Pons (tissue), 1 donor: ENCODE measurements at places on chromosomes 1 and 21.

DNA sequence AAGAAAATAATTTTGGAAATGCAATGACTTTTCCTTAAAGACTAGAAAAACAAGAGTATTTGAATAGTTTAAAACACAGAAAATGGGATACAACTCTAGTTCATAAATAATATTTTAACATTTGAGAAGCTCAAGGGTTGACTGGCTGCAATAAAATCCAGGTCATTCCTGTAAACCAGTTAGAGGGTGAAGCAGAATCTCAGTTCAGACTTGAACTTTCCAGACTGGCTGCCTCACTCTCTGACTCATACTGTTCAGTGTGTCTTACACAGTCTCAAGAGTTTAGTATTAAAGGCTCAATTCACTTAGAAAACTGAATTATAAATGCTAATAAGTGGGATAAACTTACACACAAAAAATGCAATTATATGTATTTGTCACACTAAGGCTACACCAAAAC lies 89.9 kb downstream of the RAVER2 start:
- DNase-seq = no peak

DNA sequence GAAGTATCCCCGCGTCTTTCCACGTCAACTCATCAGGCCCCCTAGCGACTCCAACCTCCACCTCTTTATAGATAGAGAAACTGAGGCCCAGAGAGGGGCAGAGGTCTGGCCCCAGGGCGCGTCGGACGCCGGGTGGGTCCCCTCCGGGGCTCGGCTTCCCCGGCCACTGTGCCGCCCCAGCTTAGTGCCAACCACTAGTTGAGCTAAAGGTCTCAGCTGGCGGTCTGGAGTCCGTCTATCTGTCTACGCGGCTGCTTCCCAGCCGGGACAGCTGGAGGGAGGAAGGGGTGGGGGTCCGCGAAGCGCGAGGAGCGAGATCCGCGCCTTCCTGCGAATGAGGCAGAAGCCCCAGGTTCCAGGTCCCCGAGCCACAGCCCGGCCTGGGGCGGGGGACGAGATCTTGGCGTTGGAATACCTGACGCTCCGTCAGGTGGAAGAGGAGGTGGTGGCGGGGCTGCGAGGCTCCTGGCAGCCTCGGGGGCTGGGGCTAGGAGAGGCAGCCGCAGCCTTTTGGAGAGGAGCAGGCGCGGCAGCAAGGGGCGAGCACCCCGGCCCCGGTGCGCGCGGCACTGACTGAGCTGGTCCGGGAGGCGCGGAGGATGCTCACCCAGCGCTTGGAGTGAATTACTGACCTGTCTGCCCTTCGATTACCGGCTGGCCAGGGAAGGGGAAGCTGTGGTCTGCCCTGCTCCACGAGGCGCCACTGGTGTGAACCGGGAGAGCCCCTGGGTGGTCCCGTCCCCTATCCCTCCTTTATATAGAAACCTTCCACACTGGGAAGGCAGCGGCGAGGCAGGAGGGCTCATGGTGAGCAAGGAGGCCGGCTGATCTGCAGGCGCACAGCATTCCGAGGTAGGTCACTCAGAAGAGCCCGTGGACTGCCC lies 937 bp downstream of the PODN start:
- no peak for DNase-seq

- no peak for DNase-seq
These were observed 40.0 kb downstream of the L1TD1 start for GRCh38 chr1:62234688-62235087.

DNA sequence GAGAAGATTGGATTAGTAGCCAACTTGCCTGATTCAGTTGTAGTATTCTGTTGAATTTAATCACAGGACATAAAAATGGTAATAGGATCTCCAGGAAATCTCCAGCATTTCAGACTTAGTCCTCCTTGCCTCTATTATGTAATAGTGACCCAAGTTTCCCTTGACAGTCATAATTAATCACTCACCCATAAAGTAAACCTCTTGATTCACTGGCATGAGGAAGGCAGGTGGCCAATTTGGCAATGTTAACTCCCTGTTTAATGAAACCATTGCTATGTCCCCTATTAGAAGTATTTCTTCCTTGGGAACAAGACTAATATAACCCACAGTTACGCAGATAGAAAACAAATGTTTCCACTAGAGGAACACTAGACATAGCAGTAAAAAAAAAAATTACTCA lies 604.8 kb upstream of the CXADR start:
- DNase-seq = peak; percentile 18

GRCh38 chr1:226912587-226913176 lies 27.4 kb upstream of the COQ8A start:
- peak; percentile 52 for DNase-seq

GRCh38 chr1:73626326-73626725 lies 571.6 kb downstream of the LRRIQ3 start:
- DNase-seq = no peak

GRCh38 chr1:205416322-205416721 lies 5.5 kb downstream of the LEMD1 start:
- DNase-seq = no peak

- DNase-seq = no peak
These were observed 16.0 kb downstream of the CRYZ start for GRCh38 chr1:74716822-74717221.

- DNase-seq = no peak
These were observed 26.9 kb upstream of the LRRC3 start for GRCh38 chr21:44428281-44428960.

- no peak for DNase-seq
These were observed 359.8 kb upstream of the KAZN start for GRCh38 chr1:14238472-14239307.

DNA sequence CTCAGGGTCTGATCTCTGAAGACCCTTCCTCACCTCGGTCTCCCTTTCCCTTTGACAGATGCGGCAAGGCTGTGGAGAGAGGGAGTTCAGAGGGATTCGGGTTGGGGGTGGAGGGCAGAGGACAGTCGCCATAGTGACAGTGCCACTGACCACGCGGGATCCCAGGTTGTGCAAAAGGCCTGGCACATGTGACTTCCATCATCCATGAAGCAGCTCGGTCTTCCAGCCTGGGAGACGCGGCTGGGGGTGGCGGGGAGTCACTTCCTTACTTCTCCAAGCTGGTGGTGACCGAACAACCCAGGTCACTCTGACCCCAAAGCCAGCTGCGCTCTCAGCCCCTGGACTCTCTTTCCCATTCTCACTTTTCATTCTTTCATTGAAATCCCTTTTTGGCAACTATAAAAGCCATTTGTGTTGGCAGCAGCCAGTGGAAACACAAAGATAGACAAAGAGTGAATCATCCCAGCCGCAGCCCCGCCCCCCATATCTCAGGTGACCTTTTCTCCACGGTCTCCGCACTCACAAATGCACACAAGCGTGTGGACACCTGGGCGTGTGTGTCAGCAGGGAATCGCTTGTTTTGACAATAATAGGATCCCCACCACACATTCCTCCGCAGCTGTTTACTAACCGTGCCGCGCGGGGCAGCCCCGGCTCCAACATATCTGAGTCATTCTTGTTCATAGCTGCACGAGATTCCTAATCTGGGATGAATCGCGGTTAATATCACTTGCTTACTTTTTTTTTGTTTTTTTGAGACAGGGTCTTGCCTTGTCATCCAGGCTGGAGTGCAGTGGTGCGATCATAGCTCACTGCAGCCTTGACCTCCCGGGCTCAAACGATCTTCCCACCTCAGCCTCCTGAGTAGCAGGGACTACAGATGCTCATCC lies 68.3 kb downstream of the DHRS3 start:
- DNase-seq = no peak

GRCh38 chr1:3863231-3863935 lies 6.1 kb downstream of the DFFB start:
- DNase-seq = peak; percentile 71

GRCh38 chr1:56788102-56788501 lies 31.1 kb downstream of the FYB2 start:
- DNase-seq = no peak

DNA sequence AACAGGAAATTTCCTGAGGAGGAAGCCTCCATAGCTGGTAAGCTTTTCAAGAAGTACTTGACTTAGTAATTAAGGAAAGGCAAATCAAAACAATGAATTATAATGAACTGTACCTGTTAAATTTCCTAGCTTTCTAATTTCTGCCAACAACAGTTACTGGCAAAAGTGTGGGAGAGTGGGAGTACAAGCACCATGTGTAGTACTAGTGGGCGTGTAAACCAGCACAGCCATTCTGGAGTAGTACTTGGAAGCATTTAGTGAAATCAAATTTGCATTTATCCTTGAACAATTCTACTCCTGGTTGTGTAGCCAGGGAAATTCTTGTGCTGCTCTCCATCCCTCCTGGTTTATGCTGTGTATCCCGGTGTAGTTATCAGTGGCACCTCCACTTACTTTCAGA lies 190.8 kb downstream of the PRDM2 start:
- DNase-seq = no peak

- DNase-seq = peak; percentile 97
These were observed 2.1 kb upstream of the OTUD7B start for GRCh38 chr1:150012611-150013010.

DNA sequence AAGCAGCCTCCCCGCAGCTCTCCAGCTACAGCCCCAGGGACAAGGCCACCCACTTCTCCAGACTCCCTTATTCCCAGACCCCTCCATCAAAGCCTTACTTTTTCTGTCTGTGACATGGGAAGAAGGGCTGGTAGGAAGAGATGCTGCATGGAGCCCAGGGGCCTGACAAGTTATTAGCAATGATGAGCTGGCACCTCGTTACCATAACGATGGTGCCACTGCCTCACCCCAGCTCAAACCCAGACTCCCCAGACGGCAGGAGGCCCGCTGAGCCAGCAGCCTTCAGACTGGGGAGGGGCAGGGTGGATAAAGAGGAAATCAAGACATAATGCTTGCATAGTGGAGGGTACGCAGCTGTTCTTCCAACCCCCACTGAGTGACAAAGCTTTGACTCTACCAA lies 3.3 kb downstream of the DLGAP3 start:
- DNase-seq = no peak

- no peak for DNase-seq
These were observed 6.2 kb upstream of the MMP23B start for GRCh38 chr1:1625824-1626206.

GRCh38 chr1:58395355-58395754 lies 151.2 kb downstream of the OMA1 start:
- DNase-seq = no peak

DNA sequence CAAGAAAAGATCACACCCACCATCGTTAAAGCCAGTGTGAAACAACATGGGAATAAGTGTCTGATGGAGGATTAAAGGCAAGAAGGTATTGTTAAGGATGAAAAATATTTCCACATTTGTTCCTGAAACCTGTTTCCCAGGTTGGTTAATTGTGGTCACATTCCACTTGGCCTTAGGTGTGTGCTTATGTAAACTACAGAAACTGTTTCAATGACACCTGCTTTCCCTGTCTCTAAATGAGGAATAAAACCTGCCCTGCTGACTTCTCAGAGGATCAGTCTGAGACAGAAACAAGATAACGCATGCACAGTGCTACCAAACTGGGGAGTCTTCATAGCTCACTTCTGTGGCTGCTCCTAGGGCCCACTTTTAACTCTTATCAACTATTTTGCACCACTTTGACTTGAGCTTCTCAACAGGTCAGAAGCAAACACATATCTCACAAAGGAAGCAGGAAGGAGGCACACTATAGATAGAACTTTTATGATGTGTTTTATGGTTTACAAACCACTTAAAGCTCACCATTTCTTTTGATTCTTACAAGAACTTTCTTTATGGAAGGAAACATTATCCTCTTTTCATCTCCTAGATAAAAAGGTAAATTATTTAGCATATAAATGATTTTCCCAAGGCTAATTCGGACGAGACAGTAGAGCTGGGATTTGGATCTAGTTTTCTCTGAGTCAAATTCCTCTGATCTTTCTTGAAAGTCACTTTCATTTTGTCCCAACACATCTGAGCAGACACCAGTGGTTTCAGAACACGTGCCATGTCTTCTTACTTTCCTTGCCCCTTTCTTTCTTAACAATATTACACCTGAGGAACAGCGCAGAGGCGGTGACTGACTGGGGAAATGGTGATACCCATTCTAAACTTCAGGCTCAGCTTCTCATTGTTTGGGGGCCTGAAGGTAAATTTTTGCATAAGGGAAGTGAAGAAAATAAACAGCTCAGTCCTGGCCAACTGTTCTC lies 33.4 kb downstream of the CYP2J2 start:
- DNase-seq = no peak

DNA sequence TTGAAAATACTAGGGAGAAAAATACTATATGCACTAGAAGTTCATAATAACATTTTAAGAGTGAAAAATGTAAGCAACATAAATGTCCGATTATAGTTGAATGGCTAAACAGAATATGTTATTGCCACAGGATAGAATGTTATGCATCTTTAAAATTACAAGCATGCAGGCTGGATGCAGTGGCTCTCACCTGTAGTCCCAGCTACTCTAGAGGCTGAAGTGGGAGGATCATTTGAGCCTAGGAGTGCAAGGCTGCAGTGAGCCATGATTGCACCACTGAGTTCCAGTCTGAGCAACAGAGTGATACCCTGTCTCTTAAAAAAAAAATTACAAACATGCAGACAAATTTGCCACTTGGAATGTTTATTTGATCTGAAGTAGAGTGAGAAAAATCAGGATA lies 3.0 kb upstream of the BATF3 start:
- no peak for DNase-seq

DNA sequence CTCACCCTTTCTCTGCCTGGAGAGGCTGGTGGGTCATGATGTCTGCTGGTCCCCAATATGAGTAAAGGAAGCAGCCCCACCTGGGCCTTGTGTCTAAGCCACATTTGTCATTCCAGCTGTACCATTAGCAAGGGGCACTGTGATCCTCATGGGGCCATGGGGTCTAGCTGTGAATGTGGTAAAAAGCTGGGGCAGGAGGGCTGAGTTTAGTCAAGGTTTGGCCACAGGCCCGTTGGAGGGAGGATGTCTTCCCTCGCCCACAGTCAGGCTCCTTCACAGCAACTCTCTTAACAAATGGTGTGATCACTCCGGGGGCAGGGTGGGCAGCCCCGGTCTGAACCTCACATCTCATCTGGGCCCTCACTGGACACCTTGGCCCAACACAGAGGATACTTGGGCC lies 115.4 kb downstream of the DMRTB1 start:
- no peak for DNase-seq

DNA sequence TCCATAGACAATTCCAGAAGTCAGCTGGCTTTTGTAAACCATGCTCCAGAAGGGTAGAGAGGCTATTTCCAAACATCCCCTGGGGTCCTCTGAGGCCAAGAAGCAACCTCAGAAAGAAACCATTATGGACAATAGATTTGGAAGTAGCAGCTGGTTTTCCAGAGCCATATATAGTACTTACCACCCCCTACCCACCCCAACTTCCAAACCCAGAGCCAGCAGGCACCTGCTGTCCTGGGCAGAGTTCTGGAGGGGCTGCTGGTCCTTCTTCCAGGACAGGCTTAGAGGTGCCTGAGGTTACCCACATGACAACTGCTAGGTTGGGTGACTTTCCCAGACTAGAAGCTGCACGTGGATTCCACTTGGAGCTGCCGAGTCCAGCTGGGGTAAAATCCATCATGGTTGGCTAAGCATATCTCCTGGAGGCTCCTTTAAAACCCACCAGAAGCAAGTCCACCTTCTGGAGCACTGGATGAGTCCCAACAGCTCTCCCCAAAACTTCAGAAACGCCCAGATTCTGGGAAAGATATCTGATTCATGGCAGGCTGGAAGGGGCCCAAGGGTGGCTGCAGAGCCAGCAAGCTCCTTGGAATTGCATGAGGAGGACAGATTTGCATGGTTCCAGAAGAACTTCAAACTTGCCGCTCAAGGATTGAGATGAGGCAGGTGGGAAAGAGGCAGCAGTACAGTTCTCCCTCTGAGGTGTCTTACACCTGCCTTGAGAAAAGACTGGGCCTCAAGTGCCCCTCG lies 5.8 kb downstream of the MYCL start:
- no peak for DNase-seq

GRCh38 chr1:184028854-184029623 lies 8.5 kb downstream of the COLGALT2 start:
- DNase-seq = peak; percentile 84
